ENCODE measurements at places on chromosomes 2 and 18.

DNA sequence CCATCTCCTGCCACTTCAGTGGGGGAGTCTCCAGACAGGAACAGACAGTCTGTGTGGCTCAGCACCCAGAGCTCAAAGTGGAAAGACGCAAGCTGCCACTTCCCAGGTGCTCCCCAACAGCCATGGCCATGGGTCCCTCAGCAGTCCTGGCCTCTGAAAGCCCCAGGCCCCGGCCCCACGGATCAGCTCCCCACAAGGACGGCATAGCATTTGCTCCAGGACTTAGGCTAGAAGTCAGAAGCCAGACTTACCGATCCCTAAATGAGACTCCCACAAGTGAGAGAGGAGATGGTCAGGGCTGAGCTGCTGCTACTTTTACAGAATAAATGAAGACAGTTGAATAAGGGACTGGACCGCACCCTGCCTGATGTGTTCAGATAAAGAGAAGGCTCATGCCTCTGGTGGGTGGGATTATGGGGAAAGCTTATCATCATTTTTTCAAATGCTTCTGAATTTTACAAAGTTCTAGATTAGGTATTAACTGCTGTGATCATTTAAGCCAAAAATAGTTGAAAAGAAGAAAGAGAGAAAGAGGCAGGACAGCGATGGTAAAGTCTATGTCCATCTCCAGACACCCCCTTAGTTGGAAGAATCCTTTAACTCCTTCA is 50.5 kb downstream of the ADD2 start:
- no peak for DNase-seq

- no peak for DNase-seq
Observed at GRCh38 chr2:102166189-102166845, 20.5 kb upstream of the IL1RL2 start.

DNA sequence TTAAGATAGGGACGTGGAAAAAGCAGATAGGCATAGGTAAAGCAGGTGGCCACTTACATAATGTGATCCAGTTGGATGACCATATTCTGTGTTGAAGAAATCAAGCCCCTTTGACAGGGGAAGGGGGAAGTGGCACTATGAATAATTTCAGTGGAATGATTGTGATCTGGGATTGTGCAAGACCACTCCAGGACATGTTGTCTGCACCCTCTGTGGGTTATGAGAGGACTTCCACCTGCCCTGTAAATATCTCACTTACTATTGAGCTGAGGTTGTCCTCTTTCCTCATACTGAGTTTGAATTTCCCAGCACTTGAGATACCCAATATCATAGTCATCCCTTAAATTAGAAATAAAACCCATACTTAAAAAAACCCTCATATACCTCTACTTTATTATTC is 220.7 kb downstream of the IRS1 start:
- no peak for DNase-seq

DNA sequence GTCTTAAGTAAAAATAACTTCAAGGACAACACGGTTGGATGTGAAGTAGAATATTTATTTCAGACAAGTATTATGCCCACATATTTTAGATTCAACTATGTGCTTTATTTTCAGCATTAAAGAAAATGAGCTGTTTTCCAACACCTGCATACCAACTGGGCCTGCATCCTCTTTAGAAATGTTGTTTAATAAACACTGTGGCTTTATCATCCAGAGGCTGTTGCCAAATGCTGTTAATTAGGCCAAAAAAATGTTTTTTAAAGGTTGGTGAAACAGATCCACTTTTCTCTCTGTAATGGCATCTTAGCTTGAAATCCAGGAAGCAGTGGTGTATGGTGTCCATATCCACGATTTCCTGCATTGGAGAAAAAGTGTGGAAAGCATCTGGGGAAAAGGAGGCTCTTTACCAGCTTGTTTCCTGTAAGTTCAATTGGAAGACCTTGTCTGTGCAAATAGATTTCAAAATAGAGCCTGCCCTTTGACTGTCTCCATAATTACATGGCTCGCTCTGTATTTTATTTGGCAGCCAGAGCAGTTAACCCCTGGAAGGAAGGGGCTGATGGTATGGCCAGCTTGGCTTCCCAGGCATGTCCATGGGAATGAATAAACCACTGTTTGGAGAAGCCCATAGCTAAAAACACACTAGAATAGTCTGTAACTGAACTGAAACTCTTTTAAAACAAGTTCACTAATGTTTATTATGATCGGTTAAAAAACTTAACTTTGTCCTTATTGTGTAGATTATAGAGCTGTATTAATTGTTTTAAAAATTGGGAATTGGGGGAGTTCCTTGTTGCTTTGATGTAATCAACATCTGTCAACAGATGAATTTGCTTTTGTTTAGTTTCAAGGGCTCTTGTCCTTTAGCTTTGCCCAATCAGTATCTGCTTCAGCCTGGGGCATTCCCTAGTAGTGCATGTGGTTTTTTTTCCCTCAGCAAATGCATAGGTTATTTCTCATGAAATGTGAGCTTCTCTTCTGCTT is 33.0 kb upstream of the DLX1 start:
- DNase-seq: peak; percentile 70

GRCh38 chr2:82795446-82795845 is 1663.6 kb downstream of the SUCLG1 start:
- DNase-seq: no peak

DNA sequence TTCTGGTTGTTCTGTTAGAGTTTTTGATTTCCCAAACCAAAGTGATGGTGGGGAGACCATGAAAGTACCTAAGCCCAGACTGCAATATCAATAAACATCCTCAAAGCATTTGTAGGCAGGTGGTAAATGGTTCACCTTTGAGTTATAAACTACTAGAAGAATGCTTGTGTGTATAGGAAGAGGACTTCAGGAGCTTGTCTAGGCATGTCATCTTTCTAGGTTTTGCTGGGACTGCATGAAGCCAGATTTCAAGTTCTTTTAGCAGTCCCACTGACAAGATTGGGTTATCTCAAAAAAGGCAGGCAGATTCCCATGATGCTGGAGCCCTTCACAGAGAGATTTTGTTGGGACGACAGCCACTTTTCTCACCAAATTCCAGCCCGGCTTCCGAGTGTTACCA is 135.3 kb downstream of the KCNE4 start:
- no peak for DNase-seq

DNA sequence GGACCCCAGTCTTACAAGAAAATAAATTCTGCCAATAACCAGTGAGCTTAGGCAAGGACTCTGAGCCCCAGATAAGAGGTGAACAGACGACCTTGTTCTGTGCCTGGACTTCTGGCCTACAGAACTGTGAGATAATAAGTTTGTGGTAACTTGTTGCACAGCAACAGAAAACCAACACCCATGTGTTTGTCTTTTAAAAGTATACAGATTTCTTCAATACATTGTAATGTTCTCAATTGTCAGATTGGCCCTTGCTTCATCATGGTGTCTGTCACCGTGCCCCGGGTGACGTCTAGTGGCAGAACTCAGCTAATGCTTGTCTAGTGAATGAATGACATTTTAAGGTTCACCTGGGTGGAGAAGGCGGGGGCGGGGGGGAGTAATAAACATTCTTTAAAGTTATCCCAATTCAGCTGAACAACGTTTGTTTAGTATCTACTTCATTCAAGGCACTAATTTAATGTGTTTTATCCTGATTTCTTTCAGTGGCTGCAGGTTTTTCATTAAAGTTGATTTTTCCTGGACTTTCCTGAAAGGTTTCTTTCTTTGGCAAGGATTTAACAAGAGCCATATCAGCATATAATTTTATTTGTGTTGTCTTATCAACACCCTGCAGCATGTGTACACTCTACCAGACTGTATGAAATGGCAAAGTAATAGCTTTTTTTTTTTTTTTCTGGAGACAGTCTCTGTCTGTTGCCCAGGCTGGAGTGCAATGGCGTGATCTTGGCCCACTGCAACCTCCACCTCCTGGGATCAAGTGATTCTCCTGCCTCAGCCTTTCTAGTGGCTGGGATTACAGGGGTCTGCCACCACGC is 123.8 kb upstream of the DLX2 start:
- no peak for DNase-seq

DNA sequence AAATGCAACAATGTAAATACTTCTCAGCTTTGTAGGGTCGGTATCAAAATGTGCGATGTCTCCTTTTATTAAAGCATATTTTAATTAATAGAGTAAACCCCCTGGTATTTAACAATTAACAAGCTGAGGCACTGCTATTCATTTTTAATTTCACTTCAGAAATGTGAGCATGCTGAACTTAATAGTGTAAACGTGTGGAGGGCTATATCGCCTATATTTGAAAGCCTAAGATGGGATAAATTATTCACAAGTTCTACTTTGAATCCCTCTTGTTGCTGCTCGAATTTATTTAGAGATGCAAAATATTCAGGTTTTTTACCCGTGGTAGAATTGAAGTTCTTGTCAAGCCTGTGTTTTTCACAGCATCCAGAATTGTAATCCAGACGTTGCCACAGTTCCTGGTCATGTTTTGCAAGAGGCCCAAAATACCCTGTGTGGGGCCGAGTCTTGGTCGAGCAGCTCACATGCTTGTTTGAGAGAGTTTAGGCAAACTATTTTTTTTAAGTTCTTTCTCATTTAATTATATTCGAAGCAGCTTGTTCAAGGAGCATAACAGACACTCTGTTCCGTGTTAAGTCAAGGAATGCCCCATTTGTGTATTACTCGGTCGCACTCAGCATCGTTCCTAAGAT is 2.5 kb downstream of the SALL3 start:
- DNase-seq: no peak

DNA sequence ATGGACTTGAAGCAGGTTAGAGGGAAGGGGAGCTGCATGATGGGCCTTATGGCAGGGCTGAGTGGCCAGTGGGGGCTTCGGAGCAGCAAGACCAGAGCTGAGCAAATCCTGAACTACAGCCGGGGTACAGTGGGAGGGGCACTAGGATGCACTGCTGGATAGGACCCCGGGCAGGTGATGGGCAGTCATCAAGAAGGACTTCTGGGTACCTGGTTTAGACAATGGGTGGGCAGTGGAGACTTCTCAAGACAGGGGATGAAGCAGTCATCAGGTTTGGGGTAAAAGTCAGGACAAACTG is 507.4 kb upstream of the MYT1L start:
- DNase-seq: no peak

DNA sequence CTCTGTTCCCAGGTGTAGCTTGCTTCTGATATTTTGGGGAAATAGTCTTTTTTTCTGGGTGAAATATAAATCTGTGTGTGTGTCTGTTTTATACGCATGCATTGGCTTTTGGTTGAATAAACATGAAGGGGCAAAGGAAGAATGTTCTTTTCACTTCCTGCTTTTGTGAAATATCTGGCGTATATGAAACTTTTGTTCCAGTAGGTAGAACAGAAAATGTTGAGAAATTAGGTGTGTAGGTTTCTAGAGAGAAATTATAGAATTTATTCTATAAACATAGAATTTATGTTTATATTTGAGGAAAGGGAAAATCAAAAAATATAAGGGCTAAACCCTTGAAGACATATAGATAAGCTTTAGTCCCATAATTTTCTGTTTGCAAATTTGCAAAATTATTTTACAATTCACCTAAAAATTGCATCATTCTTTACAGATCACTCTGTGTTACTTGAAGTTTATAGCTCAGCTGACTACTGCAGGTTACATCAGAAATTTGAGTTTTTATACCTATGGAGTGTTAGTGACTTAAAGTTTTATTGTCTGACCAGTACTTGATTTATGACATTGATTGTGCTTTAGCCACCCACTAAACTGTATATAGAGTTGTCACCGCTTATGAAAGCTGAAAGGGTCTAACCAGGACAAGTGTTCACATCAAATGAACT is 116.1 kb downstream of the FAM117B start:
- no peak for DNase-seq

DNA sequence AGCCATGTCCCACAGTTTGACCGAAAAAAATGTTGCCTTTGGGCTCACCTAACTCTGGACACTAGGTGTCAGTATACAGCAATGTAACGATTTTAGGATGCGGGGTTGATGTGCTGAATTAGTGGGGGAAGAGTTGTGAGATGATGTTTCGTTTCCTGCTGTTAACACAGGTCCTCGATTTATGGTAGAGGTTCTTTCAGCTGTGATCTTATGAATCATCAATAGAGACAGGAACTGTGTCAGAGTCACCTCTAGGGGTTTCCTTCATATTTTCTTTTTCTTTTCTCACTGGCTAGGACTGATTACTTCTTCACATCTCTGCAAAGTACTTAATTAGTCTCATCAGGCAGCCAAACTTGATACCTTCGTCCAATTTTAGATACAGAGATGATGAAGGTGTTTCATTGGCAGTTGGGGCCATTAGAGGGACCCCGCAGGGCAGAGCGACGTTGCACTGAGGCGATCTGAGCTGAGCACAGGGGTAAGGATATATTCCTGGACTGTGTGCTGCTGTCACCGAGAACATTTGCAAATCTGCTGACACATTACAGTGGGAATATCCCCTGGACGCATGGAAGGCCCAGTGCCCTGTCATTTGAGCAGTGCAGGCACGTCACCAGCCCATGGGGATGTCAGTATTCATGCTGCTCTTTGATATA is 10.2 kb upstream of the MMADHC start:
- peak; percentile 53 for DNase-seq

DNA sequence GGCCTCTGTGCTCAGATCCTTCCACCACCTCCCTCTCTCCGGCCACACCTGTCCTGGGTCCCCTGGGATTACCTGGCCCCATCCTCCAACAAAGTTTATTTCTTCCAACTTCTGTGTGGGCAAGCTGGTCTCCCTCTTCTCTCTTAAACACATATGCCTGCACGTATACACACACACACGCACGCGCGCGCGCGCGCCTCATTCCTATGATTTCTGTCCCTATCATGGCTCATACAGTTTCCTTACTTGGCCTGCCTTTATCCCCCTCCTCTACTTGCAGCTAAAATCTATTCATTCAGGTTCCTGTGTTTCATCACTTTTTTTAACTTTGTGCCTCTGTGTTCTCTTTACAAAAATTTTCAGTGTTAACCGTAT is 96.4 kb downstream of the LOXHD1 start:
- no peak for DNase-seq

GRCh38 chr2:28326881-28327505 is 65.7 kb upstream of the FOSL2 start:
- DNase-seq: no peak

- no peak for DNase-seq
Observed at GRCh38 chr2:124320051-124320688, 295.1 kb downstream of the CNTNAP5 start.

GRCh38 chr2:195337597-195337996 is 319.4 kb upstream of the SLC39A10 start:
- DNase-seq: no peak

- no peak for DNase-seq
Observed at GRCh38 chr2:112547333-112547732, 5.1 kb downstream of the POLR1B start.

DNA sequence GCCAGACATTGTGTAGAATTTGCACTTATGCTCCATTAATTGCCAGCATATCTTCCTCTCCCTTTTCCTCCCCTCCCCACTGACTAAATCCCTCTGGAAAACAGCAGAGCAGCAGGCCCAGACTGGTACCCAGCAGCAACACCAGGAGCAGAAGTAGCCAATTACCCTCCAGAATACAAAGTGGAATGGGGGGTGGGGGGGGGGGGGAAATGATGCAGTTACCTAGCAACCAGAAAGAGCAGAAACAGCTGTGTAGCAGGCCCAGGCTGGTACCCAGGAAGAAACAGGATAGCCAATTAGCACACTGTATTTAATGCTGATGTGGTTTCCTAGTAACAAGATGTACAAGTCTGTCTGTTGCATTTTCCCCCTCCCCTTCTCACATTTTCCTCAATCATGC is 52.3 kb downstream of the KLF7 start:
- peak; percentile 93 for DNase-seq

Data from NCI-H1105 (cell line).